ENCODE measurements at places on chromosomes 7 and 10.
A peak's percentile ranks its signal among the peaks of the same experiment; 100 is the strongest.

GRCh38 chr7:41005374-41005901, 697.5 kb downstream of the INHBA start:
- no peak for DNase-seq

GRCh38 chr7:84912993-84913635, 273.7 kb downstream of the SEMA3D start:
- DNase-seq = no peak

- DNase-seq = no peak
Measured at GRCh38 chr10:102735065-102735562, 8.6 kb upstream of the WBP1L start.

- DNase-seq = no peak
Measured at GRCh38 chr10:1166828-1167275, 110.7 kb downstream of the WDR37 start.

- DNase-seq = peak; percentile 25
Measured at GRCh38 chr7:732094-732541, 5.0 kb upstream of the PRKAR1B start.

GRCh38 chr10:32332299-32332750, 14.6 kb downstream of the EPC1 start:
- DNase-seq = peak; percentile 85

- DNase-seq = no peak
Measured at GRCh38 chr7:121038717-121039509, 50.4 kb downstream of the CPED1 start.

DNA sequence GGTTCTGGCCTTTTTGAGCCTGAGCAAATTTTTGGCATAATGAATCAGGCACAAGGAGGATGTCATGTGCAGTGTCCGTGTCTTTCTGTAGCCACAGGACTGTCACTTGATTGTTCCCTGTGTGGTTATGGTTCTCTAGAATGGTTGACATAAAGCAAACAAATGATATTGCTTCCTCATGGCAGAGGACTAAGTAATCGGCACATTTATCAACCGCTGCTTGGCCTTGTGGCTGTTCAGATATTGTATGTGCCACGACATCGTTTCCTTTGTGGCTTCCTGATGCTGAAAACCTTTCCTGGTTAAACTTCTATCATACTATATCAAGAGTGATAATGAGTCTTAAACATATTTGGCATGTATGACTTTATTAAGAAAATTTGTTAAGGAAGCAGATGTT, 598.8 kb downstream of the SUGCT start:
- DNase-seq = no peak

DNA sequence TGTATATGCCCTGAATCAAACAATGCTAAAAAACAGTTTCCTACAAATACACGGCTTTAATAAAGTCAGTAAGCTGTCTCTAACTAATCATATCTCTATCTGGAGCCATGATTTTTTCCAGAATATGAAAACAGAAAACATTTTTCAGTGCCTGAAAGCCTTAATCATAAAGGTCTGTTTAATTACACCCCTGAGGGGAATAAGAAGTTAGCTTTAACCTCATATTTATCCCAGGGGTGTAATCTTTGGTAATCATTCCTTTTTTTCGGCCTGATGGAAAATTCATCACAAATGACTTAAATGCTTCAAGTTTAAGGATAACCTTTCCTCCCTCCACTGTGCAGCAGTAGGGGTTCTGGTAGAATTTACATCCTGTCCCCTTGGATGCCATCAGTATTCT, 124.2 kb downstream of the ATE1 start:
- DNase-seq = no peak

GRCh38 chr7:127907110-127908040, 123.9 kb downstream of the LRRC4 start:
- no peak for DNase-seq
